Spinal cord (tissue), 10 donors: ENCODE measurements at places on chromosomes 6 and 20. TPM values are rescaled to one million over a fixed set of nuclear protein-coding genes. Genes with fewer than 3 reads are reported as not detected.

DNA sequence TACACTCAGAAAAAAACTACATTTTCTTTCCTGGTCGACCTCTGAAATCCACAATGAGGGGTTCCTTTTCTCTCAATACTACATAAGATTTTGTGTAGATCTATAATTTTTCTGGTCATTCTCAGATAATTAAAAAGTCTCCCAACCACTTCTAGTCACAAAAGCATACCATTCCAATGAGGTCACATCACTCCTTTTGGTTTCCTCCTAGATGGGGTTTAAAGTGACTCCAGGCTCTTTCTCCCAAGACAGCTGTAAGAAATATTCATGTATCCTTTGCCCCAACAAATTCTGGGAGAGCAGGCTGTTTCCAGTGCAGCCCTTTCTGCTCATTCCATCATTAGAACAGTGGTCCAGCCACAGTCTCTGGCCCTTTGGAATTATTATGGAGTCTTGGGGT lies 43.1 kb upstream of the BEND6 start:
- H3K27me3 ChIP-seq = no peaks in the 10 kb centered on the region
- no peak overlapping the region for H3K27ac ChIP-seq
- H3K4me1 ChIP-seq = no peaks in the 10 kb centered on the region
- no peak for DNase-seq

DNA sequence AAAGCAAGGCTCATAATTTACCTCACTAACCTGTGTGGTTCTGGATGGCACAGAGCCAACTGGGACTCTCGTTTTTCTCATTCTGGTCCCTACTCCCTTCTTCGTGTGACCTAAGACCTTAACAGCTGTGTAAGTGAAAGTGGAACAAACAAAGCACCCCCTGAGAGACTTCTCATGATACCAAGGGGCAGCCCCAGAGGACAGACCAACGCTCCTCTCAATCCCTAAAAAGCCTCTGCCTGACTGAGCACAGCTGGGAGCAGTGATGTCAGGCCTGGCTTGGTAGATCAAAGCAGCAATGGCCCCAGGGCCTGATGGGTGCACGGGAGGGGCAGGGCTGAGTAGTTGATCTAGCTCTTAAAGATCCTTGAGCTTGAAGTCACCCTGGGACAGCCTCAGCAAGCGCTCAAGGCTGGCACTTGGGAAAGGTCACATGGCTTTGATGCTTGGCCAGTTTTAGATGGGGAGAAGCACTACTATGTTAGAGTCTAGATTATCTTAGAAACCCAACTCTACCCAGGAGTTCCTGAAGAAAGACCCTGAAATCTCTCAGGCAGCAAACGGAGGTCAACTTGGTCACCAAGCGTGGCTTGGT lies 16.2 kb upstream of the TGM2 start:
- no peaks in the 10 kb centered on the region for H3K27me3 ChIP-seq
- no peaks in the 10 kb centered on the region for H3K4me1 ChIP-seq
- no peak overlapping the region for H3K27ac ChIP-seq
- DNase-seq = no peak

DNA sequence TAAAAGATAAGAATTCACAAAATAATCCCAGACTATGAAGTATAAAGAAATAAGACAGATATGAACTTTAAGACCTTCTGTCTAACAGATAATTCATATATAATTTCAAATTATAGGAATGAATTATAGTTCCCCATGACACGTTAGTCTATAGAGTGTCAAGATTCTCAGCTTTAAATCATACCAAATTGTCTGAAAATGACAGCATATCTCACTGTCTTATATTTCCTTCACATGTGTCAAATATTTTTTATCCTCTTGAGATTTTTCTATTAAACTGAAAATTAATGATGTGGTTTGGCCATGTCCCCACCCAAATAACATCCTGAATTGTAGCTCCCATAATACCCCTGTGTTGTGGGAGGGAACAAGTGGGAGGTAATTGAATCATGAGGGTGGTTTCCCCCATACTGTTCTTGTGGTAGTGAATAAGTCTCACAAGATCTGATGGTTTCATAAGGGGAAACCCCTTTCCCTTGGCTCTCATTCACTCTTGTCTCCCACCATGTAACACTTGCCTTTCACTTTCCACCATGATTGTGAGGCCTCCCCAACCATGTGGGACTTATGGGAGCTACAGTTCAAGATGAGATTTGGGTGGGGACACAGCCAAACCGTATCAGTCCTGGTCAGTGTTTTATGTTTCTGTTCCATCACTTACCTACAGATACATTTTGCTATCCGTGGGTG lies 825.3 kb upstream of the GJE1 start:
- H3K4me1 ChIP-seq = no peaks in the 10 kb centered on the region
- H3K36me3 ChIP-seq = no peaks in the 10 kb centered on the region
- no peak overlapping the region for H3K4me3 ChIP-seq
- H3K27ac ChIP-seq = no peak overlapping the region
- no peaks in the 10 kb centered on the region for H3K27me3 ChIP-seq
- no peak for DNase-seq

The DEFB124 gene
- total RNA-seq = 0.33 TPM

The XKR7 gene
- 3.7 TPM for total RNA-seq
